ENCODE measurements at places on chromosomes 6 and 20.

DNA sequence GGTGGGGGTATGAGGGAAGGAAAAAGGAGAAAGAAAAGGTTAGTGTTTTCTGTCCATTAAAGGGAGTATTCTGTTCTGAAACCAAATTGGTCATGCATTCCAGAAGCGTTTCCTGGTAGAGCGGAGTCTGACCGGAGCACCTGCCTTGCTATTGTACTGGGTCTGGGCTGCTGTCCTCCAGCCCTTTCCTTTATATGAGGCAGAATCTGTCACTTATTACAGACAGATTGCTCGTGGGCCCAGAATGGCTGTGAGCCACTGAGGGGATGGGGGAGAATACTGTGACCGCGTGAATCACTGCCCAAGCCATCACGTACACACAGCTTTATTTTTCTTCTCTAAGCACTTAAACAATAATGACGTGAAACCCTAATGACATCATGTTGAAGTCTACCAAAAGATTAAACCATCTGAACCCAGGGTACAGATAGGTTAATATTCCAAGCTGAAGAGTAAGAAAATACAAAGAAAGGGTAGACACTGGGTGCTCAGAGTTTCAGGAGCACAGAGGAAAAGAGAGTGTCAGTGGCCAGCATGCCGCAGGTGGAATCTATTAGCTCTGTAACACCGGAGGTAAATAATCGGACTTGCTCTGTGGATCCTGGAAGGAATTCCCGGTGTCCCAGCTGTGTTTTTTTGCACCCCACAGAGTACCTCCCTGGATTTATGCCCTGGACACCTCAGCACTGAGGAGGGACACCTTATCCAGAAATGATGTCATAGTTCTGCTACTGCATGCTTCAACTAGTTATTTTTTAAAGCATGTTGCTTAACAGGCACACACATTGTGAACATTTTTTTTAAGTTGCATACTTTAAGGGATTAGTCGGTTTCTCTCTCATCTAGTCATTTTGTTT is 573.3 kb downstream of the PKHD1 start:
- no peak for DNase-seq

GRCh38 chr6:98695091-98695801 is 139.1 kb upstream of the POU3F2 start:
- no peak for DNase-seq

DNA sequence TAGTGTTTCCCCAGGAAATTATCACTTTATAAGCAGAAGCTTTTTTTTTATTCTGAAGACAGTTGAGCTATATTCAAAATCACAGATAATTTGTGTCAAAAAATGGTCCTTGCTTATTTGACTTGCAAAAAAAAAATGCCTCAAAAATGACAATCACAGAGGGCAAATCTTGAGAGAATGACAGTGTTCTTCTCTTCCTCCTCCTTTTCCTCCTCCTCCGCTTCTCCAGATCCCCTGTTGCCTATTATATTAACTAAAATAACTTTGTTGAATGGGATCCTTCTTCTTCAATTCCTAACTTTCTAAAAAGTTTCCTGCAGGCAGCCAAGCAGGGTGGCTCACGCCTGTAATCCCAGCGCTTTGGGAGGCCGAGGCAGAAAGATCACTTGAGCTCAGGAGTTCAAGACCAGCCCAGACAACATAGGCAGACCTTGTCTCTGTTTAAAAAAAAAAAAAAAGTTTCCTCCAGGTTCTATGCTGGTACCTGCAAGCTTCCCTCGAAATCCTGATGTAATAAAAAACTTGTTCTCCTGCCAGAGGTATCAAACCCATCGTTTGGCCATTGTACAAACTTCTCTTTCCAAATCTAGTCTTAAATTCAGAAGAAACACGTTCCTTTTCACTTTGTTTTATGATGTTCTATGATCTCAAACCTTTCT is 128.6 kb downstream of the IPCEF1 start:
- DNase-seq = no peak

- no peak for DNase-seq
Observed at GRCh38 chr6:121925534-121926255, 473.8 kb upstream of the HSF2 start.

- DNase-seq = no peak
Observed at GRCh38 chr6:128149796-128150195, 248.9 kb upstream of the THEMIS start.

GRCh38 chr6:159908535-159908934 is 17.7 kb downstream of the MAS1 start:
- no peak for DNase-seq

GRCh38 chr6:159602431-159603041 is 90.5 kb downstream of the SOD2 start:
- no peak for DNase-seq

DNA sequence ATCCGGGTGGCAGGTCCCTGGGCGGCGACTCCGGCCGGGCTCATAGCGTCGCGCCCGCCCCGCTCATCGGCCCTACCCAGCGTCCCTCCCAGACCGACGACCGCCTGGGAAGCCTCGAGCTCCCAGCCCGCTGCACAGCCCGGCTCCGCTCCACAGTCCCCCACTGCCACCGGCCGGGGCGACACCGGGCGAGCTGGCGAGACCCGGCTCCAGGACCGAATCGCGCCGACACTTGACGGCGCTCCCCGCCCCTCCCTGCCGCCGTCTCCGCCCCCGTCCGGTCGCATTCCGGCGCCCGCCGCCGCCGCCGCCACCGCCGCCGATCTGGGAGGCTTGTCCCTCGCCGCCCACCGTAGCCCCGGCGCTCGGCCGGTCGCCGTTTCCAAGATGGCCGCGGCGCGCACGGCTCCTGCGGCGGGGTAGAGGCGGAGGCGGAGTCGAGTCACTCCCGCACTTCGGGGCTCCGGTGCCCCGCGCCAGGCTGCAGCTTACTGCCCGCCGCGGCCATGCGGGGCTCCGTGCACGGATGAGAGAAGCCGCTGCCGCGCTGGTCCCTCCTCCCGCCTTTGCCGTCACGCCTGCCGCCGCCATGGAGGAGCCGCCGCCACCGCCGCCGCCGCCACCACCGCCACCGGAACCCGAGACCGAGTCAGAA is at the start of gene MAP3K4:
Gene MAP3K4 (plus strand): TSS at position 364 of the 655 bp plus-strand sequence. CDS start 163 bp downstream, at position 527.
- DNase-seq = peak; percentile 57

- DNase-seq = no peak
Observed at GRCh38 chr6:17957498-17957897, 29.9 kb downstream of the KIF13A start.

GRCh38 chr6:153309651-153310050 is 178.6 kb upstream of the RGS17 start:
- DNase-seq = no peak

DNA sequence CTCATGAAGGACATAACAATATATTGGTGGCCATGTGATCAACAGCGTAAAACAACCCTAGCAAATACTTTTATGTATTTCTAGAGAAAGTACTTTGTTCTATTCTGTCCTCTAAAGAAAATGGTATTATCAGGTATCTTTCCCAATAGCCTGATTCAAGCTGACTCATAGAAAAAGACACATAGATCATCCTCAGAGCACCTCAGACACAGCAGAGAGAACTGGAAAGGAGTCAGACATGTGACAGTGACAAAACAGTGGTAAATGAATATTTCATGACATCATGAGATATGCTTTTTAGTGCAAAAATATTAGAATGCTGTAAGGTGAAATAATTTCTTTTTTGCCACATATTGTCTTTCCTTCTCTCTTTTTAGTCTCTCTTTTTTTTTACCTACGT is 1355.0 kb upstream of the MAP3K7 start:
- DNase-seq = no peak
